Retinal pigment epithelial cell (primary cell): ENCODE measurements at places on chromosomes 2 and 18.

GRCh38 chr2:27164960-27165763 is 16.4 kb downstream of the TCF23 start:
- DNase-seq, result no peak

DNA sequence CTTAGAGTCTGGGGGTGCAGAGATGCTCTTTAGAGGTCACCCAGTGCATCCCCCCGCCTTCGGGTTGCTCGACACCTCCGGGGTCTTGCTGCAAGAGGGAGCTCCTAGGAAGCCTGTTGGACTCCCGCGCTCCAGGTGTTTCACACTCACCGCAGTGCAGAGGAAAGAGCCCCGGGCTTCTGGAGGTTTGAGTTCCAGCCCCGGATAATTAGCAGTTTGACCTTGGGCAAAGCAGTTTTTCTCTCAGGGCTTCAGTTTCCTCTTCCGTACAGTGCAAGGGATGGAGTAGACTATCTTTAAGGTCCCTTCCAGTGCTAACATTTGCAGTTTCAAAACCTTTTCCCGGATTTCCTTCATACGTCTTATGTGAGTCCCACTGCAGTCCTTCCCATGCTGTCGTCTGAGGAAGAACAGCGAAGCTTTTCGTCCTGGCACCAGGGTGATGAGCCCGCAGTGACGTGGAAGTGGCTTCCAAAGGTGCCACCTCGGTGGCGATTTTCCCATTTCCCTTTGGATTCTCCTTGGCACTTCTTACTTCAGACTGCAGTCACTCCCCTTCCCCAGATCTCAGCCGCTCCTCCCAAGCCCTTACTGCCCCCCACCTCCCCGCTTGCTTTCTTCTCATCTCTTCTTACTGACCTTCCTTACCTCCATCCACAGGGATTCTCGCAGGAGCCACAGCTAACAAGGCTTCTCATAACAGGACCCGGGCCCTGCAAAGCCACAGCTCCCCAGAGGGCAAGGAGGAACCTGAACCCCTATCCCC is 585 bp downstream of the PNKD start:
- no peak for DNase-seq

DNA sequence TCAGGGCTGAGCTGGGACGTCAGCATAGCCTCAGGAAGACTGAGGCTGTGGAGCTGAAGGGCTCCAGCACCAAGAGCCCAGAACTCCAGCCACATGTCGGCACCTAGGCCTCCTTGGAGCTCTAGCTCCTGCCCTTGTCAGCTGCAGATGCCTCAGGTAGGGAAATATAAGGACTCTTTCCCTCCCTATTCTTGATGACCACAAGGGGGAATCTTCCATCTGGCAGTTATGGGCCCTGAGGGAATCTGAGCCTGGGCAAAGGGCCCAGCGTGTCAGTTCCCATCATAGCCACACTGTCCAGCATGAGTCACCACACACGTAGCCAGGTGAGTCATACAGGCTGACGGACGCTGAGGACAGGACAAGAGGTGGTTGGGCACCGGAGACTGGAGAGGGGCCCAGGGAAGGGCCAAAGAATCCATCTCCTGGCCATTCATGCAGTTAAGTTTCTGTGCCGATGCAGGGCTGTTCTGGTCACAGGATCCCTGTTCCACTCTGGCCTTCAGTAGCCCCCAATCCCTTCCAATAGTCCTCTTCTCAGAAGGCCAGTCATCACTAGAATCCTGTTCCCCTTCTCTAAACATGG is 1.8 kb downstream of the MPV17 start:
- DNase-seq, result peak; percentile 78

GRCh38 chr2:153388246-153388645 is 90.3 kb downstream of the RPRM start:
- peak; percentile 99 for DNase-seq

GRCh38 chr2:239075918-239076758 is 228.3 kb downstream of the TWIST2 start:
- DNase-seq, result no peak

- DNase-seq, result peak; percentile 75
Measured at GRCh38 chr2:66839551-66840320, 404.8 kb downstream of the MEIS1 start.

DNA sequence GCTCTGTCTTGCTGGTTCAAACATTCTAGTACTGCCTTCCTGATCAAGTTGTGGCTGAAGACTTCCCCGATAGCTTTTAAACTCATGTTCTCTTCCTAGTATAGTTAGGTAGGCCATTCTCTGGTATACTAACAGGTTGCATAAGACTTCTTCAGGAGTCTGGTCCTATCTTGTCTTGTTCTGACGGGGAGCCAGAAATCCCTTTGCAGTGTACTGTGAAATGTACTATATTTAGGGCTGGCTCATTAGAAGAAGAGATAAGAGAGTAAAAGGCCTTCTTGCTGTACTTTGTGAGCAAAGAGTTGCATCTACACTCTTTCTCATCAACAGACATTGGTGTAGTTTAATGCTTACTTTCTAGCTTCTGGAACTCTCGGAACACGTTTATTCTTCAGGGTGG is 331.9 kb downstream of the NUP35 start:
- no peak for DNase-seq

- no peak for DNase-seq
Measured at GRCh38 chr18:35750929-35751328, 169.4 kb downstream of the GALNT1 start.
